ENCODE measurements at places on chromosomes 7 and 10. TPM values are rescaled to one million over a fixed set of nuclear protein-coding genes. Genes with fewer than 3 reads are reported as not detected.
A peak's percentile ranks its signal among the peaks of the same experiment; 100 is the strongest.

GRCh38 chr10:29186221-29186620, 102.6 kb upstream of the LYZL1 start:
- no peaks in the 10 kb centered on the region for H3K36me3 ChIP-seq
- no peak overlapping the region for H3K4me3 ChIP-seq
- H3K27ac ChIP-seq: no peak overlapping the region
- H3K4me1 ChIP-seq: no peaks in the 10 kb centered on the region
- no peaks in the 10 kb centered on the region for H3K27me3 ChIP-seq

DNA sequence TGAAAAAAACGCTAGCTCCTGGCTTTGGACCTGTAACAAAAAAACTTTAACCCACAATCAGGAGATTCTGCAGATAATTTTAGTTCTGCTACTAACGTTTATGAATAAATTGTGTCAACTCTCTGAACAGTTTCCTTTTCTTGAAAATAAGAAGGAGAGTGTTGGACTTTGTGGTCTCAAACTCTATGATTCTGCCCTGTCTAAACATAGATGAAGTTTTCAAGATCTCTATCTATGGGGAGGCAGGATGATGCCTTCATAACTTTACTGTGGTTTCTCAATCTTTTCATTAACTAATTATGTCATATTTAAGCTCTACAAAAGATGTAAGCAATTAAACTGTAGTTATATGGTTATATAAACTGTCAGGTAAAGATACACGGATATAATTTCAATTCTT, 162.0 kb downstream of the REEP3 start:
- no peaks in the 10 kb centered on the region for H3K27me3 ChIP-seq
- H3K4me1 ChIP-seq: no peaks in the 10 kb centered on the region
- no peak overlapping the region for H3K4me3 ChIP-seq
- H3K36me3 ChIP-seq: no peaks in the 10 kb centered on the region
- no peak overlapping the region for H3K27ac ChIP-seq

- no peaks in the 10 kb centered on the region for H3K27me3 ChIP-seq
- H3K36me3 ChIP-seq: no peaks in the 10 kb centered on the region
- no peak for DNase-seq
- H3K4me1 ChIP-seq: no peaks in the 10 kb centered on the region
- no peak overlapping the region for H3K4me3 ChIP-seq
These were observed 174.1 kb upstream of the BET1 start for GRCh38 chr7:94178230-94178629.

DNA sequence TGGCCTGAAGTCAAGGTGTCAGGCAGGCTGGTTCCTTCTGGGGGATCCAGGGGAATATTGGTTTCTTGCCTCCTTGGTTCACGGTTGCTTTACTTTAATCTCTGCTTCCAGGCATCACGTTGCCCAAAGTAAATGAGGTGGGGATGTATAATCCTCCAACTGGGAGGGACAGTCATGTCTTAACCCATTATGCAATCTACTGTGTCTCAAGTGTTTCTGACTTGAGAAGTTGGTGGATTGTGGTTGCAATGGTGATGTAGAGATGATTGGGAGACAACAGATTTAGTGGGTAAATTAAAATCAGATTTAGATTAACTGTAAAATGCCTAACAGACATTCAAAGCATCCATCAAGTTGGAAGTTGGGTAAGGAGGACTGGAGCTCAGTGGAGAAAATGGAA, 32.7 kb downstream of the TBXAS1 start:
- H3K4me1 ChIP-seq: no peaks in the 10 kb centered on the region
- H3K4me3 ChIP-seq: no peak overlapping the region
- DNase-seq: no peak
- no peaks in the 10 kb centered on the region for H3K27me3 ChIP-seq

DNA sequence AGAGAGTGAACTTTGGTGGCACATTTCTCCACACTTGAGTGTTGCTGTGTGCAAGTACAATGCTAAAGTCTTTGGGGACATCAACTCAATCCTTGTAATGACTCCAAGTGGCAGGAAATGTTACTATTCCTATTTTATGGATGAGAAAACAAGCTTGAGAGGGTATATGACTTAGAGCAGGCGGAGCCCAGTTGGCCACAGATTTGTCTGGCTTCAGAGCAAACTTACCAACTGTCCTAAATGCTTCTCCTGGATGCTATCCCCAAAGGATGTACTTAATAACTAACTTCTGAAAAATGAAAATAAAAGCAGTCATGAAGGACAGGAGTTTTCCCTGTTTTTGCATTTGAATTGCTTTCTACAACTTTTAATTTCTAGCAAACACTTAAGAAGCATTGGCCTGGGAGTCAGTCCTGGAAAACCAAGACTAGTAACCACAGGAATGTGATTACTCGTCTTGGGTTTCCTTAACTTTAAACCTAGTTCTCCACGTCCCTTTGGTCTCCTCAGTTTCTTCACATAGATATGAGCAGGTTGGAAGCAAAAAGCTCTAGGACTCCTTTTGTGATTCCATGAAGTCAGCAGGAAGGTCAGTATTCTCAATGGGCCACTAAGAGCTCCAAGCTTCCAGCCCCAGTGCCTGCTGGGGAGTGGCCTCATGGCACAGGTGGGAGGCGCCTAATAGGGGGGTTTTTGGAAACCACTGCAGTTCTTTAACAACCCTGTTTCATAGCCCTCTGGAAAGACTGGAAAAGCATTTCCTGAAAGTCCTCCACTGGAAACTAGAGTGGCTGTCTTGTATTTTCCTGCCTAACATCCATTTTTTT, 140.8 kb downstream of the GLCCI1 start:
- H3K27ac ChIP-seq: no peak overlapping the region
- no peak for DNase-seq
- no peak overlapping the region for H3K4me3 ChIP-seq
- H3K4me1 ChIP-seq: no peaks in the 10 kb centered on the region

GRCh38 chr10:76719006-76719405, 918.6 kb downstream of the KCNMA1 start:
- no peaks in the 10 kb centered on the region for H3K27me3 ChIP-seq
- H3K4me3 ChIP-seq: no peak overlapping the region
- no peak overlapping the region for H3K27ac ChIP-seq
- no peak for DNase-seq

GRCh38 chr10:7513455-7513854, 102.6 kb upstream of the SFMBT2 start:
- H3K36me3 ChIP-seq: no peaks in the 10 kb centered on the region
- no peak overlapping the region for H3K4me3 ChIP-seq
- DNase-seq: no peak
- H3K27me3 ChIP-seq: no peaks in the 10 kb centered on the region

DNA sequence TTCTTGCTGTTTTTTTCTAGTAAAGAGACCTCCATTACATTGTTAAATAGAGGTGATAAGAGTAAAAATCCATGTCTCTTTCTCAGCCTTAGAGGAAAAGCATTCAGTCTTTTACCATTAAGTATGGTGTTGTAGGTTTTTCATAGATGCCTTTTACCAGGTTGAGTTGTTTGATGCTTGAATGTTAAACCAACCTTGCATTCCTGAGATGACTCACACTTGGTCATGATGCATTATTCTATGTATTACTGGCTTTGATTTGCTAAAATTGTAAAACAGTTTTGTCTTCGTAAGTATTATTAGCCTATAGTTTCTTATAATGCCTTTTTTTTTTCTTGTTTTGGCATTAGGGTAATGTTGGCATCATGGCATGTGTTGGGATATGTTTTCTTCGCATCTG, 90.0 kb downstream of the ANKRD61 start:
- H3K4me1 ChIP-seq: no peaks in the 10 kb centered on the region
- peaks cover 4% of the 10 kb centered on the region for H3K36me3 ChIP-seq
- no peak overlapping the region for H3K4me3 ChIP-seq
- DNase-seq: no peak
- H3K27ac ChIP-seq: no peak overlapping the region

DNA sequence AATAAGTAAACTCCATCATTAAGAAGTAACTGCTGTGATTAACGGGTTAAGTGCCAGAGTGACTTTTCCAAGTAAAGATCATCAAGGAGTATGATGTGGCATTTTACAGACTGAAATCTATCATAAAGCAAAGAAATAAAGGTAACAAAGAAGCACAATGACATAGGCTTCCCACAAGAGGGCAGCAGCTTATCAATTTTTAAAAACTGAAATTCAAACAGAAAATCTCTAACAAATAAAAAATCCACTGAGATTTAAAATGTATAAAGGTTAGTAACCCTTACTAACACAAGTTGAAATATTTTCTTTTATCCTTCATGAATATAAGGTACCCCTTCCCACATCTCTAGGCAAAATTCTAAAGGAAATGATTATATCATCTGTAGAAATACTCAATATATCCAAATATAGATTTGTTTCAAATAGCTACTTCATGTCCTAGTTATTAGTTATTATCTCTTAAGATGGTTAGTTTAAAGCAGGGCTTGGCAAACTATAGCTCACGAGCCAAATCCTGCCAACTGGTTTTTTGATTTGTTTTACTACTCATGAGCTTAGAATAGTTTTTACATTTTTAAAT, 29.2 kb downstream of the FAM3C start:
- DNase-seq: no peak
- no peaks in the 10 kb centered on the region for H3K4me1 ChIP-seq
- H3K4me3 ChIP-seq: no peak overlapping the region
- no peaks in the 10 kb centered on the region for H3K36me3 ChIP-seq

GRCh38 chr7:42227936-42228591, 8.9 kb downstream of the GLI3 start:
- H3K4me3 ChIP-seq: peak overlapping the region; percentile 57
- H3K36me3 ChIP-seq: no peaks in the 10 kb centered on the region
- H3K4me1 ChIP-seq: no peaks in the 10 kb centered on the region
- no peak overlapping the region for H3K27ac ChIP-seq
- peak; percentile 83 for DNase-seq

GRCh38 chr10:124318811-124319210, 99.9 kb downstream of the OAT start:
- H3K4me1 ChIP-seq: no peaks in the 10 kb centered on the region
- H3K36me3 ChIP-seq: no peaks in the 10 kb centered on the region
- no peak overlapping the region for H3K27ac ChIP-seq
- H3K27me3 ChIP-seq: no peaks in the 10 kb centered on the region
- H3K4me3 ChIP-seq: no peak overlapping the region
- no peak for DNase-seq

GRCh38 chr10:37975401-37975991, 951 bp downstream of the ZNF25 start:
- peak overlapping the region; percentile 83 for H3K4me3 ChIP-seq
- H3K4me1 ChIP-seq: no peaks in the 10 kb centered on the region
- peak overlapping the region; percentile 4 for H3K27ac ChIP-seq
- H3K27me3 ChIP-seq: no peaks in the 10 kb centered on the region
- no peaks in the 10 kb centered on the region for H3K36me3 ChIP-seq

DNA sequence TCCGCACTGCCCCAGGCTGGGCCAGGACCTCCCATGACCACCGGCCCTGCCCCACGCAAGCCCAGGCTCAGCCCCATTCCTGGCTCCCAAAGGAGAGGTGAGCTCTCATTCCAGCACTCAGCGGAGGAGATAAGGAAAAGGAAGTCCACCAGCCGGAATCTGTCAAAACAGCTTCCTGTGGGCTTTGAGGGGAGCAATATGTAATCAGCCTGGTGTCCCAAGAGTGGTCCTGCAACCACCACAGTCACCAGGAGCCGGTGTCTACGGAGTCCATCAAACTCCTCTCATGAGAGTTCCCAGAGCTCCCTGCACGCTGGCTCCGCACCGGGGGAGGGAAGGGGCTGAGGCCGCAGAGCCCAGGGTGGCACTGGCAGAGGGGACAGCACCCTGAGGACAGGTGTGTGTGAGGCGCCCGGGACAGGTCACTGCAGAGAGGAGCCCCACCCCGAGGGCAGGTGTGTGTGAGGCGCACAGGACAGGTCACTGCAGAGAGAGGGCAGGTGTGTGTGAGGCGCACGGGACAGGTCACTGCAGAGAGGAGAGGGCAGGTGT, 57.9 kb downstream of the STK32C start:
- no peak for DNase-seq
- H3K4me1 ChIP-seq: no peaks in the 10 kb centered on the region
- no peak overlapping the region for H3K27ac ChIP-seq
- H3K36me3 ChIP-seq: no peaks in the 10 kb centered on the region
- H3K27me3 ChIP-seq: no peaks in the 10 kb centered on the region
- no peak overlapping the region for H3K4me3 ChIP-seq

- no peak overlapping the region for H3K4me3 ChIP-seq
- H3K36me3 ChIP-seq: no peaks in the 10 kb centered on the region
- H3K27ac ChIP-seq: no peak overlapping the region
- H3K27me3 ChIP-seq: no peaks in the 10 kb centered on the region
- peak; percentile 49 for DNase-seq
These were observed 15.6 kb downstream of the RGS10 start for GRCh38 chr10:119526621-119527592.

Gene FKBP6
- total RNA-seq: not detected

Gene CHCHD3
- total RNA-seq: 39.9 TPM

Gene DNA2
- 5.9 TPM for total RNA-seq

Gene CYP3A5
- total RNA-seq: not detected

Gene ANKRD1
- 0.30 TPM for total RNA-seq

Data from aorta (tissue), 5 donors.